ENCODE measurements at places on chromosomes 1 and 21.

- DNase-seq: no peak
These were observed 493.8 kb upstream of the CHRM3 start for GRCh38 chr1:238892612-238893011.

- no peak for DNase-seq
These were observed 27.0 kb upstream of the ZFP69B start for GRCh38 chr1:40423264-40423642.

DNA sequence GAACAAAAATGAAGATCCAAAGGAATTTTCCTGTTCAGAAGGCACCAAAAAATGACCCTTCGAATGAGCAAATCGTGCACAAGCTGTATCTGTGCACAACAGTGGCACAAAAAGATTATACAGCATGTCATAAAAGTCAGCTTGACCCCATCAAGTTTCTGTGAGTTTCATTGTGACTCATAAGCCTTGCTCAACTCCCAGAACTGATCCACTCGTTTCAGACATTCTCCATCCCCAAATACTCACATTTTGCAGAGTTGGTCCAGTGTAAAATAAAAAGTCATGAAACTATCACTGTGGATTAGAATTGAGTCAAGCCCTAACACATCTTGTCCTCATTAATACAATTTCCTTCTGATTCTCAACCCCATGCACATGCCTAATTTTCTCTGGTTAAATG is 174.7 kb upstream of the PKN2 start:
- DNase-seq: no peak

DNA sequence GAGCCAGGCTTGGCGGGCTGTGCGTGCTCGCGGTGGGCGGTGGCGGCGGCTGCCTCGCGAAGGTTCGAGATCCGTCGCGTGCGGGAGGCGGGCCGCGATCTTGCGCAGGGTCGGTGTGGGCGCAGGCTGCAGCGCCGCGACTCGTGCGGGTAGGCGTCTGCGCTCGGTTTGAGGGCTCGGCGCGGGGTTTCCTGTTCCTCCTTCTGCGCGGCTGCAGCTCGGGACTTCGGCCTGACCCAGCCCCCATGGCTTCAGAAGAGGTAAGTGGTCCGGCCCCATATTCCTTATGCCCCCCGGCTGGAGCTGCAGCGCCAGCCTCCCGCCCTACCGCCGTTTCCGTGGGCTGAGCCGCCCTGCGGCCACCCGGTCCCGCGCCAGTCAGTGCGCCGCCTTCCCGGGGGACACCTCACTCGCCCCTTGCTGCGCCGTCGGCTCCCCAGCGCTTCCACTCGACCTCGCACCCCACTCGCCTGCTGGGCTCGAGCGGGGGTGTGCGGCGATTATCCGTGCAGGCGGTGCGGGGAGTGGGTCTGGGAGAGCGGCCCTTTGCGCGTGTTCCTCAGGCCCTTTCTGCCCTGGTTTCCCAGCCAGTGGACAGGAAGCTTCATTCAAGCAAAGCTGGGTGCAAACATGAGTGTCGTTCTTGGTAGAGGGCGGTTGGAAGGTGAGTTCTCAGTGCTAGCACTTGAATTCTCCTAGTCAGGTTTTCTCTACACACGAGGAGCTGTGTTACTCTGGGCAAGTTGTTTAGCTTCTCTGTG is at the start of gene CACYBP:
TSS of gene CACYBP (plus strand) at position 12 of the 761 bp plus-strand sequence. CDS start at position 246, 234 bp downstream.
- peak; percentile 34 for DNase-seq

GRCh38 chr1:94004924-94005323 is 95.7 kb upstream of the GCLM start:
- DNase-seq: no peak

DNA sequence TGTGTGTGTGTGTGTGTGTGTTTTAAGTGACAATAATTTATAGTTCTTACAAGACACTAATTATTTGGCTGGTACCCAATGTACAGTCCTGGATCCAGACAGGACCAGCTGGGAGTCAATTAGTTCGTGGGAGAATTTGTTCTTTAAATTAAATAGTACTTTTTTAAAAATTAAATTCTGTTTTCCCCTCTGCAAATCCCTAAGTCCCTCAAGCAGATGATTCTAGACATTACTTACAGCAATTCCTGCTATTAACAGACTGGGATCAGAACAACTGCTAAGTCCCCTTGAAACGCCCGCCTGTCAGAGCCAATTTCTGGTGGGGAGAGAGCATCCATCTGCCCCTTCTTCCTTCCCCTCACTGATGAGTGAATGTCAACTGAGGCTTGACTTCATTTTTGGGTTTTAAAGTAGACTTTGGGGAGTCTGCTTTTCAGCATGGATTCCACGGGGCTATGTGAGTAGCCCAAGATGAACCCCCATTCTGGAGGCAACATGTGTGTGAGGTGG is 83.9 kb downstream of the SMYD2 start:
- DNase-seq: no peak

- DNase-seq: peak; percentile 20
These were observed 37.3 kb downstream of the PLEKHO1 start for GRCh38 chr1:150186789-150187559.

- no peak for DNase-seq
These were observed 8.5 kb downstream of the NUAK2 start for GRCh38 chr1:205312866-205313562.

GRCh38 chr1:1402072-1402900 is 3.2 kb upstream of the CCNL2 start:
- DNase-seq: peak; percentile 65

GRCh38 chr1:152513081-152513480 is 1.2 kb upstream of the CRCT1 start:
- DNase-seq: no peak

DNA sequence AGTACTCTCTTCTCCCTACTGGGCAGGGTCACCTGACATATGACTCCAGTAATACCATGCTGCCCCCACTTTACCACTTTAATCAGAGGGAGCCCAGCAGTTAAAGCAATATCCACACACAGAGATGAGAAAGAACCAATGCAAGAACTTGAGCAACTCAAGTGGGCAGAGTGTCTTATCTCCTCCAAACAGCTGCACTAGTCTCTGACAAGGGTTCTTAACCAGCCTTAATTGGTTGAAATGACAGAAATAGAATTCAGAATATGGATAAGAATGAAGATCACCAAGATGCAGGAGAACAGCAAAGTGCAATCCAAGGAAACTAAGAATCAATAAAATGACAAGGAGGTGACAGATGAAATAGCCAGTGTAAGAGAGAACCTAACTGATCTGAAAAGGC is 91.0 kb downstream of the KCNT2 start:
- no peak for DNase-seq

DNA sequence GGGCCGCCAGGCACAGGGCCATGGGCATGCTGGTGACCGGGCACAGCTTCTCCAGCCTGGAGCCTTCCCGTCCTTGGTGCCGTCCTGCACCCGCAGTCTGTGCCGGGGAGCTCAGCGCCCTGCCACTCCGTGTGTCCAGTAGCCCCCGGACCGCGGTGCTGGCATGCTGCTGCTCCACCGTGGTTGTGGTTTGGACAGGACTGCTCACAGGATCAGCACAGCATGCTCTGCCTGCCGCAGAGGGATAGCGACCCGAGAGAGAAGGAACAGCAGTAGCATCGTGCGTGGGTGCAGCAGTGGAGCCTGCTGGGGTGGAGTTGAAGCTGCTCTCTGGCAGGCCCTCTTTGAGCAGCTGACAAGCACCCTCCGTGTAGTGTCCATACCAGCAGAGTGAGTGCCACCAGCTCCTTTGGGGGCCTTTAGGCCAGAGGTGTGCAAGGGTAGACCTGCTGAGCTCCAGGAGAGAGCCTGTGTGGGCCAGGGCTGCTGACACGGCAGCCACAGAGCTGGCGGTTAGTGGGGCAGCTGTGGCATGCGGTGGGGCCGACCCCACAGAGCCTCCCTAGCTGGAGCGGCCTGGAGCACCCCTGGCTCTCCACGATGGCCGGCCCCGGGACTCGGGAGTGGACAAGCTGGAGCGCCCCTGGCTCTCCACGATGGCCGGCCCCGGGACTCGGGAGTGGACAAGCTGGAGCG is 6.4 kb upstream of the PCBP3 start:
- no peak for DNase-seq

- DNase-seq: no peak
These were observed 86.1 kb upstream of the KIAA0040 start for GRCh38 chr1:175278734-175279116.

DNA sequence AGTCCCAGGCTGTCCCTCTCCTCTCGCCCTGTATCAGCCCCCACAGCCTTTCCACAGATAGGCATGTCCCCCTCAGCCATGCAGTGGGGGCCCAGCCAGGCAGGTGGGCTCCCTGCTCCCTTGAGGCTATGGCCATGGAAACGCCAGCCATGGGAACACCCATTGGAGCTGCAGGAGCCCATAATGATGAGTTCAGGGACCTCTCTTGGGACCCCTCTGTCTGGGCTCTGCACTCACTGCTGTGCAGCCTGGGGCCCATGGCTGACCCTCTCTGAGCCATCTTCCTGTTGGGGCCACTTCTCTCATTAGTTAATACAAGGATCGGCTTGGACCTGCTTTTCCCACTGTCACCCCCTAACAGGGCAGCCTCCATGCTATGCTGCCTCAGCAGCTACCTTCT is 33.2 kb downstream of the WNT3A start:
- peak; percentile 37 for DNase-seq

DNA sequence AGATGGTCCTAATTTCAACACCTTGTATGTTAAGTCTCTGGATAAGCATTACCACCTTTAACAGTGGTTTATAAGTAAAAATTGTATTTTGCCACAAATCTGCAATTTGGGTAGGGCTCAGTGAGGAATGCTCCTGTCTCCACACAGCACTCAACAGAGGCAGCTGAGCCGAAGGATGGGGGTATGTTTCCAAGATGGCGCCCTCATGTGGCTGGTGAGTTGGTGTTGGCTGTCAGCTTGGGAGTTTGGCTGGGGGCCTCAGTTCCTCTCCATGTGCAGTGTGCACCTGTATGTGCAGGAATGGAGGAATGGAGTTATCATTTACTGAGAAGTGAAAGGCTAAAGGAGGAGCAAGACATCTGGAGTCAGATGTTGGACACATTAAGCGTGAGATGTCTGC is 136.8 kb downstream of the GABPA start:
- no peak for DNase-seq

DNA sequence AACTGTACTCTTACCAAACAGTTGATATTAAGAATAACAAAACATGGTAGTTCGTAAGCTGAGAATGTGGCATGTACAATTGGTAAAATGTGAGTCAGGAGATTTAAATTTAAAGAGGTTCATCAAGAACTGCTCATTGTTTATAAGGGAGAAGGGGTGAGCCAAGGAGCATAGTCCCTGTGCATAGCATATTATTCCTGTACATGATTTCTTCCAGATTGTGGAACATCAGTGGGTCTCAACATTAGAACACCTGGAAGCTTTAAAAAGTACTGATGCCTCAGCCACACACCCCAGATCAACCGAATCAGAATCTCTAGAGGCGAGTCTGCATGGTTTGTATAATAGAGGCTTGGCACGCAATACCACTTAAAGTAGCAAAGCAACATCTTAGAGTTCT is 56.1 kb downstream of the KCTD3 start:
- DNase-seq: no peak

- no peak for DNase-seq
These were observed 159.2 kb downstream of the DPYD start for GRCh38 chr1:97761637-97762036.

DNA sequence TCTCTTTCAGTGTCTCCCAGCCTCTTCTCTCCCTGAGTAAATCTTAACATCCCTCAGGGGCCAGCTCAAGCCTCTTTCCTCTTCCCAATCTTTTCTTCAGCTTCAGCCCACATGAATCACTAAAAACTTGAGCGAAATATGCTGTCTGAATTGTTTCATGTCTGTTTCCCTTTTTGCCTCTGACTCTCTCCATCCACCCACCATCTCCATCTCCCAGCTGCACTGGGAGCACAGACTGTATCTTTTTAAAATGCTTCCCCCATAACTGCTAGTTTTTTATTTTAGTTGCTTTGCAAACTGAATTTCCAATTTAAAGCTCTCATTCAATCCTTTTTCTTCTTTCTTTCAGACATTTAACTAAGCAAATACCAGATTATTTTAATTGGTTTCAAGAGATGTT is 3.0 kb upstream of the AHCTF1 start:
- no peak for DNase-seq

- DNase-seq: no peak
These were observed 10.7 kb upstream of the PTBP2 start for GRCh38 chr1:96710708-96711477.

GRCh38 chr21:36093512-36093911 is 23.7 kb downstream of the CBR1 start:
- DNase-seq: no peak

- peak; percentile 56 for DNase-seq
These were observed 588 bp downstream of the NEXN start for GRCh38 chr1:77888781-77889642.

DNA sequence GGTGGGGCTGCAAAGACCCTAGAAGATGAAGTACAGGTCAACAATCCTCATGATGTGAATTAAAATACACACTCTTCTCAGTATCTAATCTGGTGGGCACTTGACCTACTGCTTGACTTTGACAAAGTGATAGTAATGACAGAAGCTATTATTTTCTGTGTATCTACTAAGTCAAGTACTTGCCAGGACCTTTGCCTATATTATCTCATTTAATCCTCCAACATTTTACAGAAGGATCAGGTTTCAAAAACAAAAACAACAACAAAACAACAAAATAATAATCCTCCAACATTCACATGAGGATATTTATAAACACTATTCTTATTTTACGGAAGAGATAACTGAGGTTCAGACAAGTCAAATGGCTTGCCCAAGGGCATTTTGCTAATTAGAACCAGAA is 4.4 kb upstream of the CD48 start:
- no peak for DNase-seq

GRCh38 chr1:205930799-205931281 is 12.4 kb downstream of the SLC26A9 start:
- no peak for DNase-seq

DNA sequence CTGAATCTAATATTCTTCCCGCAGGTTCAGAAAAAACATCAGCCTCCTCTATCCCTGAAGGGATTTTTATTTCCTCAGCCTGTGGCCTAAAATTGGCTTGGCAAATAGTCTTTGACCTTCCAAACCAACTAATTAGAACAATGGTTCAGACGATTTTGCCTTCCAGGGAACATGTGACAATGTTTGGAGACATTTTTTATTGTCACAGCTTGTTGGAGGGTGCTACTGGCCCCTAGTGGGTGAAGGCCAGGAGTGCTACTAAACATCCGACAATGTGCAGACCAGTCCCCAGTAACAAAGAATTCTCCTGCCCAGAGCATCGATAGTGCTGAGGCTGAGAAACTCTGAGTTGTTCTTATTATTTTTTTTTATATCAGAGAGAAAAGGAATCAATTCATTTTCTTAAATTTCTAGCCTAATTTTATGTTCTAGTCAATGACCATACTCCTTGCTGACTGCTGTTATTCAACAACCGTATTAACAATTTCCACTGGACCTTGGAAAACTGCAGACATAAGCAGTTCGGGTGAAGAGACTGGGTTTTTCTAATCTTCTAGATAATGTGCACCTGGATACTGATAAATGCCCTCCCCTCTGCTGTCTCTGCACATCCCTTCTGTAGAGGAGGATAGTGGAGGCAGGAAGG is 280.7 kb downstream of the LMX1A start:
- DNase-seq: no peak

- DNase-seq: no peak
These were observed 206.3 kb downstream of the OMA1 start for GRCh38 chr1:58340185-58340584.
